Liver (tissue), 10 donors: ENCODE measurements at places on chromosomes 4 and X.

DNA sequence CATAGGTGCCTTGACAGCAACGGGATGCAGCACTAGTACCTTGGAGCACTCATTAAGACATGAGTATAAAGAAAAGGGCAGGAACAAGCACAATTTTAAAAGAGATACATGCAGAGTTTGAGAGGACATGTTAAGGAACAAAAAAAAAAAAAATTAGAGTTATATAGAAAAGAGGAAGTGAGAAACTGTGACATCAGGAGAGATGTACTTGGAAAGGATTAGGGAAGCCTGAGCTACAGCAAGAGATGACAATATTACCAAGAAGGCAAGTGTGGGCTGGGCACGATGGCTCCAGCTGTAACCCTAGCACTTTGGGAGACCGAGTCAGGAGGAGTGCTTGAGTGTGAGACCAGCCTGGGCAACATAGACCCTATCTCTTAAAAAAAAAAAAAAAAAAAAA is 37.4 kb downstream of the GPR143 start:
- no peak for DNase-seq

GRCh38 chr4:158285429-158286216 is 75.3 kb downstream of the TMEM144 start:
- DNase-seq, result no peak

- DNase-seq, result no peak
Measured at GRCh38 chr4:74158466-74159142, 686 bp downstream of the MTHFD2L start.

DNA sequence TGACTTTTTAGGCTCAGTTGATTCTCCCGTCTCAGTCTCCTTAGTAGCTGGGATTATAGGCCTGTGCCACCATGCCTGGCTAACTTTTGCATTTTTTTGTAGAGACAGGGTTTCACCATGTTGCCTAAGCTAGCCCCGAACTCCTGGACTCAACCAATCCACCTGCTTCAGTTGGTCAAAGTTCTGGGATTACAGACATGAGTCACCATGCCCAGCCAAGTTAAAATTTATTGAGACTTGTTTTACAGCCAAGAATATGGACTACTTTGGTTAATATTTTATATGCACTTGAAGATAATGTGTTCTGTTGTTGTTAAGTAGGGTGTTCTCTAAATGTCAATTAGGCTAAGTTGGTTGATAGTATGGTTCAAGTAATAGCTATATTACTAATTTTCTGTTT is 58.7 kb downstream of the CYTL1 start:
- no peak for DNase-seq

GRCh38 chr4:38967260-38968095 is 64.7 kb downstream of the TMEM156 start:
- no peak for DNase-seq

- DNase-seq, result no peak
Measured at GRCh38 chr4:82261084-82261483, 112.7 kb downstream of the HNRNPD start.
